ENCODE measurements at places on chromosomes 5 and 9. TPM values are rescaled to one million over a fixed set of nuclear protein-coding genes. Genes with fewer than 3 reads are reported as not detected.

The SLC6A3 gene
- polyA plus RNA-seq, result 0.72 TPM

The EGFLAM gene
- polyA plus RNA-seq, result 9.6 TPM

DNA sequence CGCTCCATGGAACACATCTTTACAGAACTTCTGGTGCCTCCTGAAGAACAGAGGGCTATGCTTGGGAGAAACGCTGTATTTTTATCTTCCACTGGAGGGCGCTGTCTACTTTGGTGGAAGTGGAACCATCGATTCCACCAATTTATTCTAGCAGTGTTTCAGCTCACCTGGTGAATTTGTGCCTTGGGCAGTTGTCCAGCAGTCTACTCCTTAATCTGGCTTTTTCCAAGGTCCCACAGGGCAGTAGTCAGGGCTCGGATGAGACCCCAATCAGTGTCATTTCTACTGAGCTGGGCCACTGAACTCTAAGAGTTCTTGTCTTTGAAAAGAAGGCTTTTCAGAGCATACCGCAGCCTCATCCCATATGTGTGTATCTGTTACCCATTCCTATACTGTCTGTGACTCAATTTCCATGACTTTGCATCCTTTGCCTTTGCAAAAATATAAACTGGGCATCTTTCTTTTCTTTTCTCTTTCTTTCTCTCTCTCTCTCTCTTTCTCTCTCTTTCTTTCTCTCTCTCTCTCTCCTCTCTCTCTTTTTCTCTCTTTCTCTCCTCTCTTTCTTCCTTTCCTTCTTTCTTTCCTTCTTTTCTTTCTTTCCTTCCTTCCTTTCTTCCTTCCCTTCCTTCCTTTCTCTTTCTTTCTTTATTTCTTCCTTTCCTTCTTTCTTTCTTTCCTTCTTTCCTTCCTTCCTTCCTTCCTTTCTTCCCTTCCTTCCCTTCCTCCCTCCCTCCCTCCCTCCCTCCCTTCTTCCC is 138.4 kb upstream of the ZNF618 start:
- DNase-seq, result peak; percentile 56

DNA sequence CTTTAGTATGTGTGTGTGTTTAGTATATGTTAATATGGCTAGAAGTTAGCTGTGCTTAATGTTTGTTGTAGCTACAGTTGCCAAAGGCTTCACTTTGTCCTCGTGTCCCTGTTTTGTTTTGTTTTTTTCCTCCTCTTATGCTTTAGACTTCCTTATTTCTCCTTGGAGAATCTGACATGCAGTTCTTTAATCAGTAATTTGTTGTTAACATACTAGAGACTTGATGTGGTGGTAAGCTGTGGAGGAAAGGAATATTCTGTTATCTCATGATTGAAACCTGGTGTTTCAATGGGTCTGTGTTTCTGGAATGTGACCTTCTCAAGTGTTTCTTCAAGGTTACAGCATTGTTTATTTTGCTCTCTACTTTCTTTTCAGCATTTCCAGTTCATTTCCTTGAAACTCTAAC is 515.6 kb upstream of the ST8SIA4 start:
- no peak for DNase-seq

DNA sequence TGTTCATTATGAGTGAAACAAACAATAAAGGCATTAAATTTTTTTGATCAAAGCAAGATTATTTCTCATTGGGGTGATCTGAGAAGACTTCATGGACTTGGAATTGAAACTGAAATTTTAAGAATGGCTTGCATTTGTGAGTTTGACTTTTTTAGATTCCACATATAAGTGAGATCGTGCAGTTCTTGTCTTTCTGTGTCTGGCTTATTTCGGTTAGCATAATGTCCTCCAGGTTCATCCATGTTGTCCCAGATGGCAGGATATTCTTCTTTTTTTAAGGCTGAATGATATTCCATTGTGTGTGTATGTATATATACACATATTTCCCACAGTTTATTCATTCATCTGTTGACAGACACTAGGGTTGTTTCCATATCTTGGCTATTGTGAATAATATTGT is 716.5 kb downstream of the PRELID2 start:
- DNase-seq, result no peak

The INSL4 gene
- polyA plus RNA-seq, result not detected

The CDH10 gene
- 6.3 TPM for polyA plus RNA-seq

GRCh38 chr5:151740336-151740942 is 18.0 kb downstream of the ATOX1 start:
- DNase-seq, result peak; percentile 83

Data from right renal cortex interstitium (tissue), 3 donors.